ENCODE measurements at places on chromosomes 7 and 10. TPM values are rescaled to one million over a fixed set of nuclear protein-coding genes. Genes with fewer than 3 reads are reported as not detected.

VPS37D gene
- total RNA-seq, result 2.6 TPM

AGMO gene
- 33.0 TPM for total RNA-seq

GNB2 gene
- total RNA-seq, result 80.9 TPM

OR2AE1 gene
- not detected for total RNA-seq

IQUB gene
- total RNA-seq, result 0.15 TPM

FKBP6 gene
- not detected for total RNA-seq

GRCh38 chr7:50164559-50165170 lies 71.6 kb upstream of the ZPBP start:
- DNase-seq, result no peak

GRCh38 chr10:96587264-96588059 lies 650 bp upstream of the TM9SF3 start:
- peak; percentile 83 for DNase-seq

DNA sequence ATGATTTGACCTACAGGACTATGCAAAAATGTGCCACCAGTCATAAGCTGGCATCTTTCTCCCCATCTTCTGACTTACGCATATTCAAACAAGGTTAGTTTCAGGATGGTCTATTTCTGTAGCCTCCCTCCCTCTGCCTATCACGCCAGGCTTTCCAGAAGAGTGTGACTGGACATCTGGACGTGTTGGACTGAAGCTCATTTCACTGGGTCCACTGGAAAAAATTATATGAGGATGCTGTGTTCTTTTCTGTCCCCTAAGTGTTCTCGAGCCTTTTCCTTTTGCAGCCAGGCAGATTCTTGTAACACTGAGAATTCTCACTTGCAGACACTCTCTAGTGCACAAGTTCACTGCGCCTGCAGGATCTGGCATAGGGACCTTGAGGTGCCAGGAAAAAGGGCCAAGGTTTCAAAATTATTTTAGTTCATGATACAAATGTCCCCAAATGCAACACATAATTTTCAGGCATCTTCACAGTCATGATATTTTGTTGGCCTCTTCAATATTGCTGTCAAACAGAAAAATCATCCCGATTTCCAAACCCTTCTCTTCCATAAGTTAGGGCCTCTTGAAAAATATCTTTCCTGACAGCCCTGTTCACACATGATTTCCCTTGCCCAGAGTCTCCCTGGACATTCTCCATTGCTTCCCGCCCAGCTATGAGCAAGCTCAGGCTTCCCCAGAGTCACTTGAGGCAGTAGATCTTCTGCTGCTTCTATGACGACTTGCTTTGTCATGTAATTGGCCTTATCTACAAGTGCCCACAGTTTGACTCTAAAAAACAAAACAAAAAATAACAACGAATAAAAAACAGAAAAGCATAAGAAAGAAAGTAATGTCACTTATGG lies 170.4 kb downstream of the BMPER start:
- no peak for DNase-seq

- peak; percentile 24 for DNase-seq
Observed at GRCh38 chr10:3763852-3764625, 21.0 kb downstream of the KLF6 start.

DNA sequence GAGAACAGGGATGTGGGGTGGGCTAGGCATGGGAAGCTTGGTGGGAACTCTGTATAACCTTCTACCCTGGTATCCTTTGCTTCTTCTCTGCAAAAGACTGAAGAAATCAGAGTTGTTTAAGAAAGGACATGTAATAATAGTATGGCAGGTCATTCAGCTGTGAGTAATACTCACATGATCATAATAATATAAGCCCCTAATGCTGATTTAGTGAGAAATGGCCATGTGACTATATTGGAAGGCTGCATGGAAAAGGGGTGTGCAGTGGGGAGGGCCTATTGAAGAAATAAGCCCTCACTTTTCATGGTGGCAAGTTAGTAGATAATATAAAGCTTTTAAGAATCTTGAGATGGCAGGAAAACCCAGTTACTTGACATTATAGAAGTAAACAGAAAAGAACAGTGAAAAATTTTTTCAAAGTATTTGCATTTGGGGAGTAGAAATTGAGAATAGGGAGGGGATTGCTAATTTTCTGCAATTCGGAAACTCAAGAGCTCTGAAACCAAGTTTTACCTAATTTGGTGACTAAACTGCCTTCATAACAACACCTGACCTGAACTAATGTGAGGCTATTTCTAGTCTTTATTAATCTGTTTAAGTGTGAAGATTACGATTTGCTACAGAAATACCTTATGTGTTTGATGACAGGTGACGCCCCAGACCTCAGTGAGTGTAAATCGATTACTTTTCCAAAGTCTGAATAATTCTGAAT lies 44.4 kb downstream of the ATXN7L1 start:
- no peak for DNase-seq

- no peak for DNase-seq
Observed at GRCh38 chr7:130356121-130356875, 11.7 kb downstream of the CPA5 start.

DNA sequence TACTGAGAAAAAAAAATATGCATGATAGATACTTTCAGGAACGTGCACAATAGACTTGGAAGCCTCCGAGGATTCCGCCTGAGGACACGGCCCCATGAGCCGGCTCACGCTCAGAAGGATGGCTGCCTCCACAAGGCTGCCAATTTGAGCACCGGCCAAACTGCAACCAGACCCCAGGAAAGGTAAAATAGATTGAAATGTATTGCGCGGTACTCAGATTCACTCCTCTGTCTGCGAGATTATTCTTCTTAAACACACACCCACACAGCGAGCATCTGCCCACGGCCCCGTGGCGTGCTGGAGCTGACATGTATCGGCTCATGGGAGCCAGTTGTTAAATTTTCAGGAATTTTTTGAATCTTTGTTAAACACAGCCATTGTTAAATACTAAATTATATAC lies 653.2 kb upstream of the MKI67 start:
- no peak for DNase-seq

- no peak for DNase-seq
Observed at GRCh38 chr7:129370812-129371211, 63.4 kb upstream of the STRIP2 start.

- DNase-seq, result peak; percentile 82
Observed at GRCh38 chr10:83706120-83706519, 433.2 kb upstream of the GHITM start.

- peak; percentile 77 for DNase-seq
Observed at GRCh38 chr10:3853547-3854303, 68.7 kb upstream of the KLF6 start.

- DNase-seq, result no peak
Observed at GRCh38 chr7:13181216-13181615, 493.8 kb downstream of the ARL4A start.

DNA sequence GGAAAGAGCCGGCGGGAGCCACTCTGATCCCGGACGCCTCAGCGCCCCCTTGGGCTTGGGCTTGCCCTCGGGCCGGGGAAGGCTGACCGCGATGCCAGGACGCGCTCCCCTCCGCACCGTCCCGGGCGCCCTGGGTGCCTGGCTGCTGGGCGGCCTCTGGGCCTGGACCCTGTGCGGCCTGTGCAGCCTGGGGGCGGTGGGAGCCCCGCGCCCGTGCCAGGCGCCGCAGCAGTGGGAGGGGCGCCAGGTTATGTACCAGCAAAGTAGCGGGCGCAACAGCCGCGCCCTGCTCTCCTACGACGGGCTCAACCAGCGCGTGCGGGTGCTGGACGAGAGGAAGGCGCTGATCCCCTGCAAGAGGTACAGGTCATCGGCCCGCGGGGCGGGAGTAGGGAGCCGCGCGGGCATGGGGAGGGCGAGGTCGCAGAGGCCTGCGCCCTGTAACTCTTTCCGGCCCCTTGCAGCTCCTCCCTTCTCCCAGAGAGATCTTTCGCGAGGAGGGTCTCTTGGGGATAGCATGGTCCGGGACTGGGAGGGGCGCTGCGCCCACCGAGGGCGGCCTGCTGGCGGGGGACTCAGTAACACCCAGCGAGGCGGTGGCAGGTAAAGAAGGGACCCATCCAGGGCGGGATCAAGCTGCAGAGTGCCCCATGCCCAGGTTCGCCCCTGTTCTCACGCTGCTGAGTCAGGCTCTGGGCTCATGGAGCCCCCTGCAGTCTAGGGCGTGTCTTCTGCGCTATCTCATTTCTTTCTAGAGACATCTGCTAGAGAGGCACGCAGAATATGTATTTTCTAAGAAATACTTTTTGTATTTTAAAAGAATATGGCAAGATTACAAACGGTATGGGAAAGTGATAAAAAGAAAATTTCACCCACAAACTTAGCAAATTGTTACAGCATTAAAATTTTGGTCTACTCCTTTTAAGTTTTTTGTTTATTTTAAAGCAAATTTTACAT lies 687 bp downstream of the EPDR1 start:
- peak; percentile 73 for DNase-seq

- DNase-seq, result no peak
Observed at GRCh38 chr10:48633381-48634197, 28.7 kb upstream of the ARHGAP22 start.

DNA sequence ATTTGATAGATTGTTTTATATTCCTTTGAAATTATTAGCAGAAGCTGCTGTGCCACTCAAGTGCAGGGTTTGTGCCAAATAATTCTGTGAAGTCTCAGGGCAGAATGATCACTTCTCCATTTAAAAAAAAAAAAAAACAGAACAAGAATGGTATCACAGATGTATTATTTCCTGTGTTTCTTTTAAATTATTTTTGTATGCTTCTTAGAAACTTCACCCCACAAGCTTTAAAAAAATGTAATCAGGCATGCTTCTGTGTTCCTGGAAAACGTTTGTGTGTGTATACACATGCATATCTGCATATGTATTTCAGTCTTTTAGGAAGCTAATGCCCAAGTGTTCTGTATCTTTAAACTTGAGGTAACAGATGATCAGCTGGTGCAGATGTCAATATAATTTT lies 6.3 kb upstream of the CD36 start:
- DNase-seq, result no peak

- DNase-seq, result peak; percentile 66
Observed at GRCh38 chr7:106485031-106485551, 175.9 kb downstream of the CCDC71L start.

- DNase-seq, result no peak
Observed at GRCh38 chr7:100763556-100764140, 30.3 kb downstream of the ZAN start.

All from left lobe of liver (tissue), 2 donors.